ENCODE measurements at places on chromosomes 7 and 10.

- DNase-seq, result no peak
These were observed 52.0 kb upstream of the NRF1 start for GRCh38 chr7:129559564-129559963.

GRCh38 chr7:127655720-127656119, 3.7 kb downstream of the SND1 start:
- DNase-seq, result no peak

GRCh38 chr7:25913598-25914224, 238.3 kb upstream of the NFE2L3 start:
- no peak for DNase-seq

- no peak for DNase-seq
These were observed 667.2 kb downstream of the GATA3 start for GRCh38 chr10:8721650-8722049.

DNA sequence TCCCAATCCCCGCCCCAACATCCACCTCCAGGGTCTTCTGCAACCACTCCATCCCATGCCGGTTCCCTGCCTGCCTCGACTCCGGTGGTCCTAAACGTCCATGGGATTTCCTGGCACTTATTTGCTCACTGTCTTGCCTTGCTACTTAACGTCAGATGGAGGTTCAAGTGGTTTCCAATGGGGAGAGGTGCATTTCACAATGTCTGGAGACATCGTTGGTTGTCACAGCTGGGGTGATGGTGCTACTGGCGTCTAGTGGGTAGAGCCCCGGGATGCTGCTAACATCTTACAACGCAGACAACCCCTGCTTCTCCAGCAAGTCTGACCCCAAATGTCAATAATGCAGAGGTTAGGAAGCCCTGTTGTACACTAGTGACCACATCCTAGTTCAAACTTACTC, 82.9 kb upstream of the ANLN start:
- no peak for DNase-seq

DNA sequence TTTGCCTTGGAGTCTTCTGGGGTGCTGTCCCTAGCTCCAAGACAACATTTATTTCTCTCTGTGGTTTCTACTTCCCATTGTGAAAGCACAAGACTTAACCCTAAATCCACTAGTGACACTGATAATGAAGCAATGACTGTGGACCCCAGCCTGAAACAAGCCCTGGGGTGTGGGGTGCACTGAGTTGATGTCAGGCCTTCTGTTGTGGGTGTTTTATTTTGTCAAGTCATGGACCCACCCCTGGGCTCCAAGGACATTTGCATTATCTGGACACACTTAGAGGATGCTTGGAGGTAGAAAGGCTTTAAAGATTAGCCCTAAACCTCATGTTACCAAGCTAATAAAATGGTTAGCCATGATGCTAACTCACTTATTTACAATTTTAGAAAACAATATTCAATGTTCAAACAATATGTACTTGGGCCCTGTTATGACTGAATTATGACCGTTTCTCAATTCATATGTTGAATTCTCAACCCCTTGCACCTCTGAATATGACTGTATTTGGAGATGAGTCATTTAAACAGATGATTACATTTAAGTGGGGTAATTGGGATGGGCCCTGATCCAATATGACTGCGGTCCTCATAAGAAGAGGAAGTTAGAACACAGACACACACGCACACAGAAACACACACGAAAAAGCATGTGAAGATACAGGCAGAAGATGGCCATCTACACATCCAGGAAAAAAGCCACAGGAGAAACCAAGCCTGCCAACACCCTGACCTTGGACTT, 137.2 kb upstream of the IGFBP3 start:
- no peak for DNase-seq

DNA sequence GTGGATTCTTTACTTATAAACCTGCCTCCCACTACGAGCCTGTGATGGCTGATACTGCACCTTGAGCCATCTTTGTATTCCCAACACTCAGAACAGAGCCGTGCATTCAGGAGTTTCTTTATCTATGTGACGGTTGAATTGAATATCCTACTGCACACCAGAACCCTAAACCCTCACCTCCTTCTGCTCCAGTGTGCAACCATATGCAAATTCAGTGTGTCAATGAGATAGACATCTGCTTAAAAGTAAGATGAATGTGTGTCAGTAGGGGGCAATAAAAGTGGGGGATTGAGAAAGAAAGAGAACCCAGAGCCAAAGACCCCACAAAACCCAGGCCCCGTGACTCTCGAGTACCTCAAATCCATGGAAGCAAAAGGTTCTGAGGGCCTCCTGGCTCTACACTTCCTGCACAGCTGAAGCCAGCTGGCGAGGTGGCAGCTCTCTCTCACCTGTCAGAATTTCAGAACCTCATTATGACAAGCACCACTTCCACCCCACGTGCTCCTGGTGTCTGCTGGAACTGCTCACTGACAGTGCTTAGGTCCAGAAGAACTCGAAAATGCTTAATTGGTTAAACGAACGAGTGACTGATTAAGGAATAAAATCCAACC, 143.3 kb upstream of the GPR26 start:
- DNase-seq, result no peak

DNA sequence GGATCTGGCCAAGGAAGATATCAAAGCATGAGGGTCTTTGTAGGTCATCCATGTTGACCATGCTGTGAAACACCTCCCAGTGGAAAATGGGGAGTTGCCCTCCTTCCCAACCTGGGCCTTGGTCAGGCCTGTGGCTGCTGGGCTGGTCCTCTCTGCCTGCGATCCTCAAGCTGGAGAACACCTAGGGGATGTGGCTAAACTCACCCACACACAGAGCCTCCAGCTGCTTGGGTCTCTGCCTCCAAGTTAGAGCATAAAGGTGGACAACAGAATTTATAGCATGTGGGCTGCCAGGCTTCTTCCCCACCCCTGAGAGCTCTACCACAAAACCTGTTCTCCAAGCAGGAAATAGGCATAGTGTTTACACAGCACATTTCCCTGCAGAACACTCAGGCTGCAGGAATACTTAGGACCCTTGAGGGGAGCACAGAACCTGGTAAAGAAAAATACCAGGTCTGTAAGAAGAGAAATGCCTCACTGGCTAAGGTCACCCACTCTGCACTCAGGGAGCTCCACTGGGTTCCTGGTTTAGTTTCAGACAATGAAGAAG, at the start of gene SFTPA2:
SFTPA2 (minus strand) TSS at position 248 of the 550 bp plus-strand sequence. CDS start 924 bp downstream, outside the sequence.
- DNase-seq, result no peak

DNA sequence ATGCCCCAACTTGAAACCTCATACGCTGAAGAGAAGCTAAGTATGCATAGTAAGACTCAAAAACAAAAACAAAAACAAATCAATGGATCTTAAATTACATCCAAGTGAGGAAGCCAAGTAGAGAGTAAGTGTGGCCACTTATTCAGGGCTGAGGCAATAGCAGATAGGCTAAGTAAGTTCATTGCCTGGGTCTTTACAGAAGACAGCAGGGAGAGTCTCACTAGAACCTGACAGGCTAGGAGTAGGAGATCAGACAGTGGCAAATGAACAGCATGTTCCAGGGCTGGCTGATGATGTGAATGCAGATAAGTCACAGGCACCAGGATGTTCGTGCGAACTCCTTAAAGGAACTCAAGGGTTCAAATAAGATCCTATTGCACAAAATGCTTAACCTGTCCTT, 568.6 kb downstream of the KCNMA1 start:
- no peak for DNase-seq

DNA sequence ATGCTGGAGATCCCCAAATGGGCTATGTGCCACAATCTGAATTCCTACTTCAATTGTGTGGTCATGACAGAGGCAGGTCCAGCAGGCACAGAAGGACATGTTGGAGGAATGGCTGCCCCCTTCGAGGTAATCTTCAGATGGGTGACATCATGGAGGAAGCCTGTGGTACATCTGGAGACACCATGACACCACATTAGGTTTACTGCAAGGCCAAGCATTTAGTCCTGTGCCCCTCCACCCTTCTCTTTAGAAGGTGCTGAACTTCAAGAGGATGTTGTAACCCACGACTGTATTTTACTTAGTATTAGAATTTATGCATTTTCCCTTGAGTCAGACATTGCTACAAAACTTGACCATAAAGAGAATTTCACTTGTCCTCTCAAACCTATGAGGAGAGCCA, 75.1 kb upstream of the DDC start:
- DNase-seq, result no peak

DNA sequence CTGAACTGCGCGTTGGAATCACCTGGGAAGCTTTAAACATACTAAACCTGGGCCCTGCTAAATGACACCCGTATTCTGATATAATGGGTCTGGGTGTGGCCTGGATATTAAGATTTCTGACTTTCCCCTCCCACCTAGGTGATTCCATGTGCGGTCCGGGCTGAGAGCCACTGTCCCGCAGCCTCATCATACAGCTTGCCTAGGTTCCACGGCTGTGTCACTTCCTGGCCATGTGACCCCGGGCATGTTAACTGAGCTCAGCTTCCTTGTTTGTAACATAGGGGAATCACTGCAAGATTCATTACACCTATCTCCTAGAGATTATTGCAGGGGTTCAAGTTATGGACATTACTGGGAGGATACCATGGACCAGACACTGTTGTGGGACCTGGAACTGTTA, 472.7 kb upstream of the GALNT17 start:
- peak; percentile 34 for DNase-seq

- DNase-seq, result peak; percentile 87
These were observed 37.7 kb upstream of the IKZF1 start for GRCh38 chr7:50266635-50267386.

- no peak for DNase-seq
These were observed 36.8 kb downstream of the TAS2R41 start for GRCh38 chr7:143514487-143514886.

DNA sequence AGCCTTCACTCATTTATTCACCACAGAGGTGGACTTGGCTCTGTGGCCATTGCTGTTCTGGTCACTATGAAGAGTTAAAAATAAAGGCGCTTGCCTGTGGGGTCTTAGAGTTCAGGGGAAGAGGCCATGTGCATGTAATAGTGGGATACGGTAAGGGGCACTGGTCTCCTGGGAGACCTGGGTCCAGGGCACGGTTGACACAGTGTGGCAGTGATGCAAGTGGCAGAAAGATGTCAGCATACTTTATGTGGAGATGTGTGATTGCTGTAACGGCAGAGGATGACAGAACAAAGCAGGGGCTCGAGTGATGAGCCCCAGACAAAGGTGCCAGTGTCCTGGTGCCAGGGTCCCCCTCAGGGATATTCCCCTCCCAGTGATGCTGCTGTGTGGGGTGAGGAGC, 8.6 kb downstream of the ZSCAN25 start:
- DNase-seq, result peak; percentile 22

DNA sequence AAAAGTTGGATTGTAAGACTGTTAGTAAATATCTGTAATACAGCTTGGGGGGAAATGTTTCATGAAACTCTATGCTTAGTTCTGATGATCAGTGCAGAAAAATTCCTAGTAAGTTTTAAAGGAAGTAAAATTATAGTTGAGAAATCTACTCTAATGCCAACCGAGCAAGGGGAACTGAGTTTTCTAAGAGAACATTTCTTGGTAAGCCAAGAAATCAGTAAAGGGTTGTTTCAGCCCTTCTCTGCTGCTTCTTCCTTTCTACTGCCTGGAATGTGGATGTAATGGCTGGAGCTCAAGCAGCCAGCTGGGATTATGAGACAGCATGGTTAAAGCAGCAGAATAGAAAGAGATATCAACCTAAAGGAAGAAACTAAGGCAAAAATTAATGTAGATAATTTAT, 15.9 kb upstream of the AKR1B1 start:
- no peak for DNase-seq

GRCh38 chr7:106063692-106064091, 48.4 kb downstream of the SYPL1 start:
- DNase-seq, result no peak

GRCh38 chr10:16470747-16471146, 33.9 kb downstream of the PTER start:
- peak; percentile 58 for DNase-seq

GRCh38 chr10:76049581-76050290, 618.3 kb downstream of the LRMDA start:
- no peak for DNase-seq

DNA sequence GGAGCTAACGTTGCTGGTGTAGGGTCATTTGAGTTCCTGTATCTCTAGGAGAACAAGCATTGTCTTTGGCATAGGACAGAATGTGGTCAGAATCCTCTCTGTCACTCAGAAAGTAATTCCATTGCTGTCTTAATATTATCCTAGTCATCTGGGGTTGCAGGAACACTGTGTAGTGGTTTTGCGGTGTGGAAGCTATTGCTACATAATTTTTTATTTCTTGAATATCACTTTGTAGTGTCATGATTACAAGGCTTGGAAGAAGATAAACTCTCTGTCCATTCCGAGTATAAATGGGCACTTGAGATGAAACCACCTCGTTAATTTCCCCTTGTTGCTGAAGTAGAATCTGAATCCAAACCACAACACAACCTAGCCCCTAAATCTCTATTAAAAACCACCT, 919.2 kb downstream of the LRMDA start:
- no peak for DNase-seq

GRCh38 chr7:94763268-94763667, 107.3 kb upstream of the SGCE start:
- no peak for DNase-seq

- DNase-seq, result peak; percentile 93
These were observed 85.5 kb upstream of the CACUL1 start for GRCh38 chr10:118840071-118840775.

GRCh38 chr10:97302088-97302791, 9.8 kb upstream of the ARHGAP19 start:
- no peak for DNase-seq

DNA sequence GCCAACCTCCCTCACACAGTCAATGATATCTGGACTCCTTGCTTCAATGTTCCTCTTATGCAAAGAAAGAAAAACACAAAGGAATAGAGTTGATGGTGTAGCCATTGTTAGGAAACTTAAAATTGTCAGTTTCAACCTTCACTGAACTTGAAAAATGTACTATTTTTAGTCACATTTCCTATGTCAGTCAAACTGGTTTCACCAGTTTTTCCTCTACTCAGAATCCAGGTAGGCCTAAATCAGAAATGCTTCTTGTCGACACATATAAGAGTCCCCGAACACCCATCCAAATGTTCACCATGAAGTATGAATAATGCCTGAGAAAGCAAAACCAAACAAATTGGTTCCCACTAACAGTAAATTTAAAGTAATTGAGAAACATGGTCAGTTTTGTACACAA, 42.4 kb upstream of the ZMYND11 start:
- no peak for DNase-seq

DNA sequence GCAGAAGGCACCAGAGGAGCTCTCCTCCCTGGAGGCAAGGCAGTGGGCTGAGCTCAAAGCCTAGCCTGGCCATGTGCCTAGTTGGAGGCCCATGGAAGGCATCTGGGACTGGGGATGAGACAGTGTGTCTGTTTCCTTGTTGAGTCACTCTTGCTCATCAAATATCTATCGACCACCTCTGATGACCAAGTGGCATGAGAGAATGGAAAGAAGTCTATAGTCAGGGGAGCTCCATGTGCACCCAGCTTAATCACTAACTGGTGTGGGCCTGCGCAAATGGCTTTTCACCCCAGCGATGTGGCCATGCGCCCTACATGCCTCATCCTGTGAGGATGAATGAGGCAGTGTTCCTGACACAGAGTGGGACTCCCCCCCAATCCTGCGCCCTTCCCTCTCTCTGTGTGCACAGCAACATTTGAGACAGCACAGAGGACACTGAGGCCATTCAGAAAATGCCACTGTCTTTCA, 229.9 kb downstream of the RPS24 start:
- no peak for DNase-seq

- DNase-seq, result no peak
These were observed 125.2 kb downstream of the TACC2 start for GRCh38 chr10:122113945-122114747.
